ENCODE measurements at places on chromosomes 6 and 20.

DNA sequence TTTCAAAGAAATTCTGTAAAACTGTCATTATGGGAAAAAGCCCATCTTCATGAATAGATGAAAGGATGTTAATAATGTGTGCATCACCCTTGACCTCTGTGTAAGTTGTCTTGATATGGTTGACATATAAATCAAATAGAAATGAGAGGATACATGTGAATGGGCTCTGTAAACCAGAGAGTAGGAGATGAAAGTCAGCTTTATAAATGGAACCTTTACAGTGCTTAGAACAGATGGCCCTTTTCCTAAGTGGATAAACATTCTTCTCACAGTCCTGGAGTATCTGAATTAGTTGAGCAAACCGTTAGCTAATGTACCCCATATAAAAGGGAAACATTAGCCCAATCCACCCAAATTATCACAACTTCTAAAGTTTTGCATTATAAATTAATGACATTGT is 57.5 kb downstream of the MYLK4 start:
- DNase-seq: peak; percentile 49

DNA sequence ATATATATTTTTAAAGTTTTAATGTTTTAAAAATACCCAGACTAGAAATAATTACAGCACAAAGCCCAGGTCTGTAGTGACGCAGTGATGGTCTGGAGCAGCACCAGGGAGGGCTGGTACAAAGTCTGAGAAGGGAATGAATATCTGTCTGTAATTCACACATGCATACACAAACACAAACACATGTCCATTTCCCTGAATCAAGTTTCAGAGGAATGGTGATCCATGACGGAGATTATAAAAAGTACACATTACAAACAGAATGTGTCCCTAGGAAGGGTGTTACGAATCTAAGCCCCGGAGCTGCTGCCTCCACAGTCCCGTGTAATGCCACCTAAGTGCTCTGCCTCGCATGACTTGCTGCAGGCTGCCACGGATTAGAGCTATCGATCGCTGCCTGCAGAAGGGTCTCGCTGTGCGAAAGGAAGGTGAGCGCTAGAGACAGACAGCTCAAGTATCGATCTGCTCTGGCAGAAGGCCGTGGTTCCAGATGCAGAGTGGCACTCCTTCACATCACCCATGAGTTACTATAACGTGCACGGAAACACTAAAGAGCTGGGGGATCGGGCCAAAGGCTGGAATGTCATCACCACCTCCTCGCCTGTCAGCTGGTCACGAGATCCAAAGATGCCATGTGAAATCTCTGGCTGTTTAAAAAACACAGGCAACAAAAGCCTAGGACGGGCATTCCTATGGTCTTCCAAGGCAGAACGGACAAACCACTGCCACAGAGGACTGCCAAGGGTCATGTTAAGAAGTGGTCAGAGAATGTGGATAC is 87.1 kb downstream of the INSM1 start:
- DNase-seq: peak; percentile 92

DNA sequence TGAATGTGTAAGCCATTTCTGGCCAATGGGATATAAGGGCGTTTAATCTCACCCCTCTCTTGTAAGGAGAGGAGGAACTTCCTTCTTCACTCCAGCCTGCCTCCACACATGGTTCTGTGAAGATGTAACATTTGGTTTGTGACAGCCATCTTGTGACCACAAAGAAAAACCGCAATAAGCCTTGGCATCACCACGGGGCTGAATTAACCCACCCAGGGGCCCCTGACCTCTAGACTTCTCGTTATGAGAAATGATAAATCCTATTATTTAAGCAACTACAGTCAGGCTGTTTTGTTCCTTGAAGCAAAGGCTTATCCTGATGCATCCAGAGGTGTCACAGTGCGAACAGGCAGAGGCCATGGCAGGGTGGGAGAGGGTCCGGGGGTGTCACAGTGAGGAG is 139.7 kb downstream of the CDC5L start:
- no peak for DNase-seq

GRCh38 chr6:161110028-161110779 is 118.6 kb downstream of the MAP3K4 start:
- DNase-seq: no peak

DNA sequence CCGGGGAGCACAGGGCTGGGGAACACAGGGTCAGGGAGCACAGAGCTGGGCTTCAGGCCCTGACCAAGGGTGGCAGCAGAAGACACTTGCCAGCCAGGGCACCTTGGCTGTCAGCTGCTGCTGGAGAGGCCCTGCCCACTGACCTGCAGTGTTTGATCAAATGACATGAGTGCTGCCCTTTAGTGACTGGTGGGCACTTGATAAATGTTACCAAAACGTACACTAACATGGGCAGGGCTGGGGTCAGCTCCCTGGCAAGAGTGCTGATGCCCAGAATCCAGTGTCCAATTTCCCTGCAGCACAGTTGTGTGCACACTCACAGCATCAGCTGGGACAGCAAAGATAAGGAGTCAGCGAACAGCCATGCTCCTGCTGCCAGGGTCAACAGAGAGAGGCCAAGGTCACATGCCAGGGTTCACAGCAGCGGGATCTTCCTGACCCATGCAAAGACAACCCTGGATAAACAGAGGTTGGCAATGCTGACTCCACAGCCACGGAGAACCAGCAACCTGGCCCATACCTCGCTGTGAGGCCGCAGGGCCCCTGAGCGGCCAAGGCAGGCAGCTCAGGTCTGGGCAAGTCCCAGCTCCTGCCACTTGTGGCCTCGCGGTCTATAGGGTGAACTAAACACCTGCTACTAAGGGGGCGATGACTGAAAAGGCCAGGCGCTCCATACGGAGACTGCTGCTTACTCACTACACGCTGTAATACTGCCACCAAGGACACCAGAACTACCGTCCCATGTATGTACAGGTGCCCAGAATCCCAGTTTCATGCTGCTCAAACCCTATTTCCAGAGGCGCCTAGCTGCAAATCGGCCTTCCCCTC is 46.3 kb downstream of the NINL start:
- peak; percentile 9 for DNase-seq

DNA sequence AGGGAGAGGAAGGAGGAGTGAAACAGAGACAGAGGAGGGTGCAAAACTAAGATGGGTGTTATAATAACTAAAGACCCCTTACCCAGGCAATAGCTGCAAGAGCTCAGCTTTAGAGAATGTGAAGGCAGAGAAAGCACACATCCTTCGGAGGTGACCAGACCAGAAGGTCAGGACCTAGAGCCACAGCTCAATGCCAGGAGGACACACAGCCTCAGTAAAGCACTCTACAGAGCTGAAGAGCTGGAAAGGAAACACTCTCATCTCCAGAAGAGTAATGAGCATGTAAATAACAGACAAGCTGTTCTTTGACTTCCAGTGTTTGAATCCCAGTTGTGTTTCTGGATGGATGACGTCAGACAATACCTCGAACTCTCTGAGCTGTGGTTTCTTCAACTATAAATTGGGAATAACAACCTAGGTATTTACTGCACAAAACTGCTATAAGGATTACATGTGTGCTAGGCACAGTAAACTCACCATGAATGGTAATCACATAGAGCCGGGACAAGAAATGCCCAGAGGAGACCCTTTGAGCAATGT is 63.2 kb downstream of the MAP3K5 start:
- peak; percentile 43 for DNase-seq

DNA sequence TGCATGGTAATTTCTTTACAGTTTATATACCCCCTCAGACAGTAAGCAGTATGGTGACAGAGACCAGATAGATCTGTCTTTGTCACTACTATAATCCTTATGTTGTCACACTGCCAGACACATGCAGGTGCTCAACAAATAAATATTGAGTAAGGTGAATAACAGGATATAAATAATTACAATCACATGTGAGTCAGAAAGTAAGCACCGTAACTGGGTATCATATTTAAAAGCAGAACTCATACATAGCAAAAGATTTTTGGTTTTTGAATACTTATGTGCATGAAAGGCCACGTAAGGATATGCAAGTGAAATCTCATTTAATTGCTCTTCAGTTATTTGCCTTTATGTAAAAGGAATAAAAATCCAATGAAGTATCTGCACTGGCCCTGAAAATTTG is 17.4 kb downstream of the CNBD2 start:
- DNase-seq: peak; percentile 64

- peak; percentile 78 for DNase-seq
Observed at GRCh38 chr6:98832284-98833056, 1.9 kb upstream of the POU3F2 start.

- DNase-seq: no peak
Observed at GRCh38 chr6:89071036-89071435, 9.5 kb upstream of the PNRC1 start.

GRCh38 chr6:129235167-129236000 is 352.4 kb downstream of the LAMA2 start:
- no peak for DNase-seq

DNA sequence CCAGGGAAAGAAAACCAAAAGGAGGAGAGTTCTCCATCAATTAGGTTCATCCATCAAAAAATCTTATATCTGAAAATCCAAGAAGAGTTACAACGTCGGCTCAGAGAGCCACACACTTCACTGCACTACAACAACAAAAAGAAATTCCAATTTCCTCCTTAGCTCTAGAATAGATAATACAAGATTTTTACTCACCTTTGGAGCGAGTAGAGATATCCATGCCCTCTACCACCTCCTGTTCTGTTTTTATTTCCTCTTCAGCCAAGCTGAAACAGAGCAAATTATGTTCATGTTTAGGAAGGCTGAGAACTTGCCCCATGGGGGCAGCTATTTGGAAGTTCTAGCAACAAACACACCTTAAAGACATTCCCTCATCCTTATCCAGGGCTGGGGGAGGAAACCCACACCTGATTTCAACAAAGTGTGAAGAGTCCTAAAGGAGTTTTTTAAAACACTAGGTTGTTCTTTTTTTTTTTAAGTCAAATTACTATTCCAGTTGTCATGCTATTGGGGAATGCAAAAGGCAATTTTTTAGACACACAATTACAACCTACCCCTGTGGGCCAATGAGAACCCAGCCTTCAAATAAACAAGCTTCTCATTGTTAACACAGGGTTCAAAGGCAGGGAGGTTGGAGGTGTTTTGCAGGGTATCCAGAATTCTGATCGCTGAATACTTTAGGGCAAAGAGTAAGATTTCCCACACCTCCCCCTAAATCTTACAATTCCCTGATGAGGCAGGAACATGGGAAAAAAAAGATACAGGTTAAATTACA is 8.7 kb downstream of the ZMYND8 start:
- no peak for DNase-seq

GRCh38 chr6:27332692-27333641 is 20.9 kb upstream of the POM121L2 start:
- peak; percentile 52 for DNase-seq

DNA sequence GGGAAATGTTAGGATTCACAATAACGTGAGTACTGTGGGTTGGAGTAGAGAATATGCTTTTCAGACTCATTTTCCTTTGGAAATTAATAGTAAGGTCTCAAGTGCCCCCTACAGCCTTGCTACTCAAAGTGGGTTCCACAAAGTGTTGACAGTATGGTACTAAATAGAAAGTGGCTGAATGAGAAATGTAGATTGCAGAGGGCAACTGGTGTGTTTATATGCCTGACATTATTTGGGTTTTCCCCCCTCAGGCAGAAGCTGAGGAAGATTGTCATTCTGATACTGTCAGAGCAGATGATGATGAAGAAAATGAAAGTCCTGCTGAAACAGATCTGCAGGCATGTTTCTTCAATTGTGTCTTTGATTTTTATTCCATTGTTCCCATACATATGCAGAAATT is 5.6 kb downstream of the FBXO9 start:
- DNase-seq: no peak

- no peak for DNase-seq
Observed at GRCh38 chr6:31170987-31171671, 647 bp upstream of the POU5F1 start.

DNA sequence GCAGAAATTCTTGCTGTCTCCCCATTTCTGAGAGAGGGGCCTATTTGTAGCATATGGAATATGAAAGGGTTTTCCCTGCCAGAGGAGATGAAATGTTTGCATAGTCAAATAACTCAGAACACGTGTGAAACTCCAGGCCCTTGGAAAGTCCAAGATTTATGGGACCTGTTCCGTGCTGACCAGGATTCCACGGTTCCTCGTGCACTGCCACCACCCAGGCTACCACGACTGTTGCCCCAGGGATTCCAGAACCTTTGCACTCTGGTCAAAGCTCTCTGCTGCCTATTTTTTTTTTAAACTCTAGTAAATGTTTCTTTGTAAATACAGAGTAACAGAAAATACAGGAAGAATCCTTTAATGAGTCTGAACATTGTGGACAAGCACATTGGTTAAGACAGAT is 35.0 kb downstream of the MYLK4 start:
- DNase-seq: no peak

DNA sequence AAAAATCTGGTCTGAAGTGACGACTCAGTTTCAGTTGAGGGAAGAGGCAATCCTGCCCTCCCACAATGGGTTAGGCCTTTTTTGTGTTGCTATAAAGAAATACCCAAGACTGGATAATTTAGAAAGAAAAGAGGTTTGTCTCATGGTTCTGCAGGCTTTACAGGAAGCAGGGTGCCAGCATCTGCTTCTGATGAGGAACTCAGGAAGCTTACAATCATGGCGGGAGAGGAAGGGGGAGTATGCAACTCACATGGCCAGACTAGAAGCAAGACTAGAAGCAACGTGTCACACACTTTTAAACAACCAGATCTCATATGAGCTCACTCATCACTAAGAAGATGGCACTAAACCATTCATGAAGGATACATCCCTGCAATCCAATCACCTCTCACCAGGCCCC is 529.3 kb downstream of the KIF16B start:
- DNase-seq: no peak

- no peak for DNase-seq
Observed at GRCh38 chr6:9564021-9564420, 850.9 kb downstream of the TFAP2A start.

DNA sequence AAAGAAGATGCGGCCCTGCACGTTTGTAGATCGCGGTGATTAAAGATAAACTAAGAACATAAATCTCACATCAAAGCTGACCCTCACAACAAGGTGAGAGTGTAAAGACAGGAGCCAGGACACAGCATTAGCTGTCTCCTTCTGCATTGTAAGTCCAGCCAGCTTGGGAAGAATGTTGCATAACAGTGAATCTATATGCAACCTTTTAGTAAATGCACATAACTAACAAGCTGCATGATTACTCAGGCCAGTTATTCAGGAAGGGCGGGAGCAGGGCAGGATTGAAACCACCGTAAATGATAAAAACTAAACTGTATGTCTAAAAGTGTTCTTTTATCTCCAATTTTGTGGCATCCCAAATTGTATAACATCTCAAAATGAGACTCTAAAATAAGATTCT is 57.1 kb downstream of the POPDC3 start:
- DNase-seq: no peak

DNA sequence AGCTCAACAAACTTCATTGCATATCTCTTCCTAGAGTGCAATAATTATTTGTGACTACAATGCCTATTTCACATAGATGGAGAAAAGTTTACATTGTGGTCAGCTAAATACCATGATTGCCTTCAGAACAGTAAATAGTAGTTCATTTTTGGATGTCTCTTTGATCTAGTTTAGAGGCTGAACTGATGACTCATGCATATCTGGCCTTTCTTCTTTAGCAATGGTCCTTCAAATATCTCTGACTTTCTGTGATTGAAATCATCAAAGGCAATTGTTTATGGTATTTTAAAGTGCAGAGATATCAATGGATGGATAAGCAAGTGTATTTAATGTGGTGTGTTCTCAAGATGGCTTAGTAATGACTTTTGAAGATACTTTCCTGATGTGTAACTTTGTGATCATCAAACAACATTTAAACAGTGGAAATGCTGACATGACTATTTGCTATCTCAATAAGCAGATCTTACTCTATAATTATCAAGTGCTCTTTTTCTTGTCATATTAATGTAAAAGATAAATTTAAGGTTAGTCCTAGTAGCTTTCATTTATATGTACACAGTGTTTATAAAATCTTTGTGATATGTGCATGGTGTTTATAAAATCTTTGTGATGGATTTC is 523.7 kb upstream of the SLC35B3 start:
- DNase-seq: peak; percentile 75

- no peak for DNase-seq
Observed at GRCh38 chr6:17632934-17633333, 32.8 kb downstream of the FAM8A1 start.
